Cerebellum (tissue), 4 donors: ENCODE measurements at places on chromosomes 2 and 18.
A peak's percentile ranks its signal among the peaks of the same experiment; 100 is the strongest.

- no peak for DNase-seq
These were observed 15.7 kb downstream of the EXOC6B start for GRCh38 chr2:72810165-72810564.

- no peak for DNase-seq
These were observed 22.6 kb upstream of the TBC1D8 start for GRCh38 chr2:101173707-101174295.

GRCh38 chr18:6414723-6415417 is at the start of gene L3MBTL4:
Gene L3MBTL4, minus strand, starts transcription at chr18:6414911. Its CDS starts 103,286 bp downstream, at chr18:6311625.
- no peak for DNase-seq

DNA sequence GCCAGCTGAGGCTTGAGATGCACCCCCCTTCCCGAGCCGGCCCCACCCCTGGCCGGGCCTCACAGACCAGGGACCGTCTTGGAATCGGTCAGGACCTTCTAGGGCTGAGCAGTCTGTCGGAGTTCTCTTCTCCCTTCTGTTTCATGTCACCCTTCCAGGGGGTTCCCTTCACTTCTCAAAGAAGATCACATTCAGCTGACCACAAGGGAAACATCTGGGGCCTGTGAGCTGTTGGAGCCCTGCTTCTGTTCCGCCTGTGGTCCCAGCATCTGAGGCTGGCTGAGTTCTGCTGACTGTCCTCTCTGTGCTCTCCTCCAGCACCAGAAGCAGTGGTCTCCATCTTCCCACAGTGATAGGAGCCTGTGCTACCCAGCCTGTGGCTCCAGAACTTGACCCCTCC is 106.5 kb downstream of the SEPTIN10 start:
- no peak for DNase-seq

DNA sequence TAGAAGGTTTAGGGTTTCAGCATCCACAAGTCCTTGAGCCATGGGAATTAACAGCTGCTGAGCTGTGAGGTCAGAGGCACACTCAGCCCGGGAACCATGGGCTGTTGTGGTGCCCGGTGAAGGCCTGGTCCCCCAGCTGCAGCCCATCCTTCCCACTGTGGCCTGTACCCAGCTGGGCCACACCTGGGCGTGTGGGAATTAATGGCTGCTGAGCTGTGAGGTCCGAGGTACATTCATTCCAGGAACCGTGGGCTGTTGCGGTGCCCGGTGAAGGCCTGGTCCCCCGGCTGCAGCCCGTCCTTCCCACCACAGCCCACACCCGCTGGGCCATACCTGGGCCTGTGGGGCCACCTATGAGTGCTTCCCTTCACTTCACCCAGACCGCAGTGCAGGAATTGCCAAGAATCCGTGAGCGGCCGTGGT is 25.2 kb downstream of the TMEM18 start:
- no peak for DNase-seq

- DNase-seq: no peak
These were observed 1.3 kb upstream of the FAP start for GRCh38 chr2:162244541-162245031.

GRCh38 chr18:46950064-46950656 is 32.8 kb downstream of the KATNAL2 start:
- DNase-seq: no peak

DNA sequence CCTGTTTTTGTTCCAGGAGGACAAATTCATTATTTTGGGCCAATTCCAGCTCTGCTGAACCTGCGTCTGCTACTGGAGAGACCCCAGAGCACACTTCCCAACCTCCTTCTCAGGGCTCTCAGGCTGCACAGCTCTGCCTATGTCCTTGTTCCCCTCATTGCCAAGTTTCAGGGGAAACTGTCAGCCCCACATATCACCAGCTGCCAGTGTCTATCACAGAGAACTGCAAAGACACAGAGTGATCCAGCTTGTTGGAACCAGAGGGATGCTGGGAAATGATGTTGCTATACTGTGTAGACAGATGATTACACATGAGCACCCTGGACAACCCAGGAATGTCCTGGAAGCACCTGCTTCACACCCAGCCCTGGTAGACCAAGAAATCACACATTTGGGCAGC is 67.4 kb upstream of the TMEM247 start:
- no peak for DNase-seq

DNA sequence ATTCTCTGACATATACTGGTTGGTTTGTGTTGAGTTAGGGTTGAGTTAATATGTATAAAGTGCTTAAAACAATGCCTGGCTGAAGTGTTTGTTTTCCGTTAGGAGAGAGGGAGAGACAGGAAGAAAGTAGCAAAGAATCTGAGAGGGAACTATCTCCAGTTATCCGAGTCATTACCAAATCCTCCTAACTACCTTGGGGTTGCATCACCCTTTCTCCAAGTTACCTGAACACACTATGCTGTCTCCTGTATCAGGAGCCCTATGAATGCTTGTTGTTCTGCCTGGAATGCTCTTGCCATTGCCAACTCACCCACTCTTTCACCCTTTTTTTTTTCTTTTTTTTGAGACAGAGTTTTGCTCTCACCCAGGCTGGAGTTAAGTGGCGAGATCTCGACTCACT is 47.9 kb upstream of the ITGAV start:
- no peak for DNase-seq

DNA sequence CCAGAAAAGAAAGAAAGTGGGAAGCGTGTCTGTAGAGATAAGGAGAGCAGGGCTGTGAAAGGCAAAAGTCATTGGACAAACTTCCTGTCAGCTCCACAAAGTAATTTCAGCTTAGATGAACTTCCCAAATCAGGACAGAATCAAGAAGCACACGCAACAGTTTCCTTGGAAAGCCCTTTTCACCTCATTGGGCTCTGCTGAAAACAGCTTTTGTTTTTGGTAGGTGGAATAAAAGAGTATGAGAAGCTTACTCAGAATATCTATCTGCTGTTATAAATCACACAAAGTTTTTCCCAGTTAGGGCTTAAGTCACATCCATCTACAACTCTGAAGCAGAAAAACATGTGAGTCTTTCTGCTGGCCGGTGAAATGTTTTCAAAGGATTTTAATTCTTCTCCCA is 42.4 kb upstream of the EFEMP1 start:
- DNase-seq: no peak

- no peak for DNase-seq
These were observed 1.2 kb downstream of the MAL start for GRCh38 chr2:95026471-95027368.

DNA sequence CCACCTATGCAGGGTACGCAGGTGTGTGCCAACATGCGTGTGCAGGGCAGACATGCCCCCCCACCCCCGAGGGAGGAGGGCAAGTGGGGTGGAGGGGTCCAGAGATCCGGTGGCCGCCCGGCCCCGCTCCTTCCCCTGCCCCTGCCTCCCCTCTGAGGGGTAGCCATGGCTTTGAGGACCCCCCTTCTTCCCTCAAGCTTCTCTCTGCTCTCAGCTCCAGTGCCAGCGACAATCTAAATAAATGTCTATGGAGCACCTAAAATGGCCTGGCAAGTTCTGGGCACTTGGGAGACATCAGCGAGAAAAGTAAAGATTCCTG is 91.9 kb downstream of the ZFP36L2 start:
- DNase-seq: no peak

- DNase-seq: no peak
These were observed 59.0 kb downstream of the TNFRSF11A start for GRCh38 chr18:62384068-62384467.

- no peak for DNase-seq
These were observed 2.9 kb upstream of the SLC40A1 start for GRCh38 chr2:189583227-189584198.

DNA sequence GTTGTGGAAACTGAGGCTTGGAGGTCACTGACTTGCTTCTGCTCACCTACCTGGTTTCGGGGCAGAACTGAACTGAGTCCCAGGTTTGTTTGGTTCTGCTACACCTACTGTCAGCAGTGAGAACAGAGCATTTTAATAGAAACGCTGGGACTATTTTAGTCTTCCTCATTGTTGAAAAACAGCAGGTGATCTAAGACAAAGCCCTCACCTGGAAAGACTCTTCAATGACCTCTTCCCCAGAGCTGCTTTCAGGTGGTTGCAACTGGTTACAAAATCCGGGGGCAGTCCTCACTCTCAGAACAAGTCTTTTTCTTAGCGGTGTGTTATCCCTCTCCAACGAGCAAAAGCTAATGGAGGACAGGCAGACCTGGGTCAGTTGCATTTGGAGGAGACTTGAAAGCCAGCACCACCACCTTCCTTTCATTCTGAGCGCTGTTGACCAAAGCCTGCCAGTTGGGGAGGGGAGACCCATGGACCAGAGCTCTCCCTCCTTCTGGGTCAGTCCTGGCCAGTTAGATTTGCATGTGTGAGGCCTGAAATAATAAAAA is 217.0 kb downstream of the NCK2 start:
- no peak for DNase-seq

- DNase-seq: no peak
These were observed 695.6 kb downstream of the TSN start for GRCh38 chr2:122451040-122451439.

GRCh38 chr2:12044857-12045256 is 298.4 kb downstream of the LPIN1 start:
- DNase-seq: no peak

DNA sequence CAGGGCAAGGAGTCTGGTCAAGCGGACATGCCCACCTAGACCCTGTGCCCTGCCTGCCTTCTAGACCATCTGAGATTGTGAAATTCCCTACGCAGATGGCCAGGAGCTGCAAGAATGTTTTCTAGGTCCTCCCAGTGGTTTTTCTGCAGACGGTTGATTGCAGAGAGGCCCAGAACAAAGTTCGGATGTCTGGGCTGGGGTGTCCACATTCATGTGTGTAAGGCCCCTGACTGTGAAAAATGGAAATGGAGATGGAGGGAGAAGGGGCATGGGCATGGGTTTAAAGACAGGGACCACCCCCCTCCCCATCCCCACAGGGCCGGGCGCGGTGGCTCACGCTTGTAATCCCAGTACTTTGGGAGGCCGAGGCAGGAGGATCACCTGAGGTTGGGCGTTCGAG is 11.8 kb downstream of the ARHGAP25 start:
- DNase-seq: no peak

- peak; percentile 67 for DNase-seq
These were observed 82.1 kb downstream of the BIN1 start for GRCh38 chr2:127024769-127025358.

DNA sequence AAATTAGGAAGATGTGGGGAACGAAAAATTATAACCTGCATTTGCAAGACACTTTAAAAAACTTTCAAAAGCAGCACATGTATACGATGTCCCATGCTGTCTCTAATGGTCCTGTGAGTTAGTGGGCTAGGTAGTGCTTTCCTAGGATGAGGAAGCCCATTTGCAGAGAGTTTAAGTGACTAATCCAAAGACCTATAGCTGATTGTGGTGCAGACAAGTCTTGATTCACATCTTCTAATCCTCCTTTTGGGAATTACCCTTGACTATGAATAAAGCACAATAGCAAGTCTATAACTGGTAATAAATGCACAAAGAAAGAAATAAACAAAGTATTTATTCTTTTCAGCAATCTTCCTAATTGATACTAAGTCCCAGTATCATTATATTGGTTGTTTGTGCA is 234.6 kb upstream of the FANCL start:
- DNase-seq: no peak

DNA sequence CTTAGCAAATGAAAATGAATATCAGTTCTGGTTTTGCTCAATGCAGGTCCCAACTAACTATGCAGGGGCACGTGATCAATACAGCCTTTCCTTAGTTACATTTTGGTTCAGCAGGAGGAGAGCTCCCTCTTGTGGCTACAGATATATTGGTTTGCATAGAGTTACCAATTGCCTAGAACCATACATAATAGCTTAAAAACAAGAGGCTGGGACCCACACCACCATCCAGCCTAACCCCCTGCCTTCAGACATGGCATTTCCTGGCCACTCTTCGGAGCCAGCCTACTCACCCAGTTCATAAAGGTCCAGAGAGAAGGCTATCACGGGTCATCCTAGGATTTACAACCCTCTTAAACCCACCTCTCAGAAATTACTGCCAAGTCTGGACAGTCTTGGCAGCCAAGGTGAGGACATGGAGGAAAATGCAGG is 10.5 kb downstream of the CCDC93 start:
- peak; percentile 60 for DNase-seq

- no peak for DNase-seq
These were observed 77.8 kb upstream of the HS6ST1 start for GRCh38 chr2:128396500-128396891.

DNA sequence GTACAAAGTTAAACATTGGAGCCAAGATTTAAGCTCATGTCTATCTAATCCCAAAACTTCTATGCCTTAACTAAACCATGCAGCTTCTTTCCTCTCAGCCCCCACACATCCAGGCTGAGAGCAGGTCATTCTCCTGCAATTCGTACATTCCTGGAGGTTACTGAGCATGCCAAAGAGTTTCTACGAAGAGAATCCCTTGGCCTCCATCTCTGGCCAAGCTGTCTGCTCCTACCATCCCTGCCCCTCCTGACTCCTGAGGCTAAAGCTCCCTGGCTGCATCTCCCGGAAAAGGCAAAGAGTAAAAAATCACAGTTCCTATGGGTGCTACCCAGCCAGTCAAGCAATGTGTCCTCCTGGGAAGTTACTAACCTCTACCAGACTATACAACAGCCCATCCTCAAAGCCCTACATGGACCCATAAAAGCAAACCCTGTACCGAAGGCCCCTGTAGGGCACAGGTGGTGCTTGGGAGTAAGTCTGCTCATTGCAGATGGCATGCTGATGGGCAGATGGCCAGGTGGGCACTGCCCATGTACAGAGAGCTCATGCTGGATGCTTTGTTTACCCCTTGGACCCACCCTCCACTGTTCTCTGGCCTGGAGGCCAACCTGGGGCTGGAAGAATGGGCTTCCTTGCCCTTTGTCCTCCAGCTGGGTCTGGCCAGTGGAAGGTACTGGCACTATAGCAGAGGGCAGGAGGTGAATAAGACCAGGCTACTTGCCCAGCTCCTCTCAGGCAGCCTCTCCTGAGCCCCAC is 99.5 kb downstream of the TTC32 start:
- no peak for DNase-seq

DNA sequence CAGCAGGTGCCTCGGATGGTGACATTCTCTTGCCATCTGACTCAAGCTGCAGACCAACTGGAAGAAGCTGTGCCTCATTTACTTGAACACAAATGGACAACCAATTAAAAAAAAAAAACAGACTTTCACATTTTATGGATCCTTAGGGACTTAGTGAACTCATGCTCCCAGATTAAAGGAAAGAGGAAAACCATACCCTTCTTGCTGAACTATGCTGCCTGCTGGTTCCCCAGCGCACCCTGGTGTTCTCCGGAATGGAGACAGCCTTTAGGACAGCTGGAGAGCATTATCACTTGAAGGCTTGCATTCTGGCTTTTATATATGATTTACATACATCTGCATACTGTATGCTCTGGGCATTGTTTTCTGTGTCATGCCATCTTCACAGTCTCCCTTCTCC is 370.7 kb downstream of the SLC4A3 start:
- no peak for DNase-seq

- DNase-seq: no peak
These were observed 1.5 kb upstream of the DGUOK start for GRCh38 chr2:73925033-73925704.

- no peak for DNase-seq
These were observed 68.8 kb downstream of the SH3RF3 start for GRCh38 chr2:109197491-109198418.
